ENCODE measurements at places on chromosomes 4 and X.
A peak's percentile ranks its signal among the peaks of the same experiment; 100 is the strongest.

DNA sequence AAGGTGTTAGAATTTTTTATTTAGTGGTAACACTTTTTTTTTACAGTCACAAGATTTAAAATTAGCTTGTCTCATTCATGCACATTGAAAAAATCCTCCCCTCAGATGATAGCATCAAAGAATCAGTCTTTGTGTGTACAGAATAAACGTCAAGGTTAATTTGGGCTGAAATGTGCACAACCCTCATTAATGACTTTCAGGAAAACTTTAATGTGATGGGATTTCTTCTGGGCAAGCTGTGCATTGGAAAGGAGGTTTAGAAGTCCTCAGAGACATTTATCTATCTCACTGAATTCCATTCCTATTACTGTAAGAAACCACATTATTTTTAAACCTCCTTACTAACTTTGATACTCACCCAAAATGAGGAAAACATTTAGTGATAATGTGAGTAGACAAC, 88.2 kb upstream of the TECRL start:
- DNase-seq: no peak

GRCh38 chr4:73252001-73252400, 6.6 kb downstream of the ANKRD17 start:
- no peak for DNase-seq

DNA sequence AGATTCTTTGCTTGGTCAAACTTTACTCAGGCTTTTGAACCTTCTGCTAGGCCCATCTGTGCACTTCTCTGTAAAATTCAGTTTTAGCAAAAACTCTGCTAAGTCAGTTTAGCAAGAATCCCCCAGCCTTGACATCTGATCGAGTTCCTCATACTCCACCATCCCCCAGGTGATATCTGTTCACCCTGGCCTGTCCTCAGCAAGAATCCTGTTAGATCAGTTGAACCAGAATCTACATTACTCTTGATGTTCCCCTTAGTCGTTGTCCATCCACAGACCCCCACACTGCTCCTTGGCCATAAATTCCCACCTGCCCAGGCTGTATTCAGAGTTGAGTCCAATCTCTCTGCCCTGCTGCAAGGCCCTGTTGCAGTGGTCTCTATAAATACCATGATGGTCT, 162.6 kb downstream of the ZNF674 start:
- DNase-seq: no peak

DNA sequence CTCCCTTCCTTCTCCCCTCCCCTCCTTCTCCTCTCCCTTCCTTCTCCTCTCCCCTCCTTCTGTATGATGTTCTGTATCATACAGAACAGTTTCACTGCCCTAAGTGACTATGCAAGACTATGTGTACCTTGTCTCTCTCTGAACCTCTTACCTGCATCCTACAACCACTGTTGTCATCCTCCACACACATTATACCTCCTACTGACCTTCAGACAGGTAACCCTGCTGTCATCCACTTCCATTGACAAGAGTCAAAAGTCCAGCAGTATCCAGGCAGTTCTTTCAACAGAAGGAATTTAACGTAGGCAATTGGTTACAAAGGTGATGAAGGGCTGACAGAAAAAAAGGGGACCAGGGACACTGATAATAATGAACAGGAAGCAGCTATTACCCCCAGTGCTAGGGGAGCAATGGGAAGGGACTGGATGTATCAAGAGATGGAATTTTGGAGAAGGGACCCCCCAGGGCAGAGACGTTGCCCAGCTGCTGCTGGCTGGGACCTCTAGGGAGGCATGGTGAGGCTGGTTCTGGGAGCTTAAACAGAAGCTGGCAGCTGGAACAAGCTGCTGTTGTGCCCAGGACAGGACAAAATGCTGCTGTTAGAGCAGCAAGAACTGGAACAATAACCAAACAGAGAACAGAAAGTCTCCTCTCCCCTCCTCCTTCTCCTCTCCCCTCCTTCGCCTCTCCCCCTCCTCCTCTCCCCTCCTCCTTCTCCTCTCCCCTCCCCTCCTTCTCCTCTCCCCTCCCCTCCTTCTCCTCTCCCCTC, 84.7 kb downstream of the DCTD start:
- DNase-seq: no peak

DNA sequence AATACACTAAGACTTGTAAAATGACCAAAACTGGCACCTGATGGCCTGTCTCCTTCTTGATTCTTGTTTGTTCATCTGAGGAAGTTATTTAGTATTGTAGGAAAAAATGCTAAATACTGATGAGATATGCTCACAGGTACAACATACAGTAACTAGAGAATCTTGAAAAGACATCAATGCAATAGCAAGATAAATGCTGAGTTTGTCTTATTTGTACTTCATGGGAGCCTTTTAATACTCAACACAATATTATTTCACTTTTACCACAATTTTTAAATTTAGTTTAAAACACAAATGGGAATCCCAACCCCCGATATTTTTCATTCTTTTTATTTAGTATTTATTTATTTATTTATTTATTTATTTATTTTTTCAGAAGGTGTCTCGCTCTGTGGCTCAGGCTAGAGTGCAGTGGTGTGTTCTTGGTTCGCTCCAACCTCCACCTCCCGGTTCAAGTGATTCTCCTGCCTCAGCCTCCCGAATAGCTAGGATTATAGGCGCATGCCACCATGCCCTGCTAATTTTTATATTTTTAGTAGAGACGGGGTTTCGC, 12.1 kb downstream of the HHIP start:
- DNase-seq: no peak

DNA sequence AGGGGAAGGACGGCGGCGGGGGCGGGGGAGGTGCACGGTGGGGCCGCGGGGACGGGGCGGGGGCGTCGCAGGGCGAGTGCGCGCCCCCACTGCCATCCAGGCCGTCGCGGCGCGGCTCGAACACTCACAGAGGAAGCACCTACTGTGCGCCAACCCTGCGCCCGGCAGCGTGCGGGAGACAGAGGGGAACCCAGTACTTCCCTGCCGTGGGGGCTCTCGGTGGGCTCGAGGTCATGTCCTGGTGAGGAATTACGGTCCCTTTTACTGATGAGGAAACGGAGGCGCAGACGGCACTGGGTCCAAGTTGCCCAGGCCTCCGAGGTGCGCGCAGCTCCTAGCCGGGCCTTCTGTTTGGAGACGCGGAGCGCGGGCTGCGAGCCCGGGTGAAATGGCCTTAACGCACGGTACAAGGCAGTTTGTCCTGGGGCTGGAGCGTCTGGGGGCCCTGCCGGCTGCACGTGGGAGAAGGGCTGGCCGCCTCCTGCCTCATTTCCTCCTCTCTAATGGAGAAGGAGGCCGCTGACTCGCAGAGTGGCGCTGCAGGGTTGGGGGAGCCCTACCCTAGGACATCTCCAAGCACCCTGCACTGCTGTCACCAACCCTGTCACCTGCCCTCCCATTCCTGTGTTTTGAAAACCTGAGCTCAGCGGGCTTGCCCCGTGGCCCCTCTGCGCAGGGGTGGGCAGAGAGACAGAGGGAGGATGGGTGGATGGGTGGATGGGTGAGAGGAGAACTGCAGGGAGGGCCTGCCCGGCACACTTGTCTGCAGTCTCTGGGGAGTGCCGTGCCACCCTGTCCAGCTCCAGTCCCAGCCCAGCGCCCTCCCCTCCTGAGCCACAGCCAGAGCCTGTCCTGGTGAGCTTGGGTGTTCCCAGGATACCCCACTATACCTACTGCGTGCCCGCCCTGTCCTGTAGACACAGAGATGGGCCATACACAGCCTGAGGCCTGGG, 106.0 kb downstream of the ADRA2C start:
- DNase-seq: no peak

- DNase-seq: peak; percentile 65
These were observed 3.8 kb upstream of the RADX start for GRCh38 chrX:106608016-106608415.

GRCh38 chr4:61521451-61521850, 321.3 kb downstream of the ADGRL3 start:
- DNase-seq: no peak

GRCh38 chr4:20761382-20761781, 61.1 kb downstream of the PACRGL start:
- no peak for DNase-seq

- peak; percentile 65 for DNase-seq
These were observed 113.0 kb downstream of the DTHD1 start for GRCh38 chr4:36394352-36394903.

GRCh38 chr4:111952688-111953087, 192.6 kb upstream of the FAM241A start:
- DNase-seq: no peak

GRCh38 chr4:36872679-36873078, 371.9 kb upstream of the NWD2 start:
- no peak for DNase-seq

- DNase-seq: no peak
These were observed 250.5 kb upstream of the PRKX start for GRCh38 chrX:3963980-3964379.

GRCh38 chrX:140664939-140665338, 44.6 kb upstream of the LINC00632 start:
- no peak for DNase-seq

- no peak for DNase-seq
These were observed 67.6 kb downstream of the TRIM2 start for GRCh38 chr4:153271820-153272219.

DNA sequence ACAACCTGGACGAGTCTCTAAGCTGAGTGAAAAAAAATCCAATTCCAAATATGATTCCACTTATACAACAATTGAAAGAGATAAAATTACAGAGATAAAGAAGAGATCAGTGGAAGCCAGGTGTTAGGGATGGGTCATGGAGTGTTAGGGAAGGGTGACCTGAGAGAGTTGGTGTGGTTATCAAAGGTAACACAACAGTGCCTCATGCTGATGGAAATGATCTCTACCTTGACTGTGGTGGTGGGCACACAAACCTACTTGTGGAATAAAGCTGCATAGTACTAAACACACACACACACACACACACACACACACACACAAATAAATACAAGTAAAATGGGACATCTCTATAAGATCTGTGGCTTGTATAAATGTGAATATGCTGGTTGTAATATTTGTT, 26.0 kb downstream of the BEND2 start:
- no peak for DNase-seq

GRCh38 chr4:82688091-82688795, 110.4 kb downstream of the SCD5 start:
- DNase-seq: no peak

GRCh38 chrX:17465201-17465600, 90.2 kb downstream of the NHS start:
- no peak for DNase-seq

DNA sequence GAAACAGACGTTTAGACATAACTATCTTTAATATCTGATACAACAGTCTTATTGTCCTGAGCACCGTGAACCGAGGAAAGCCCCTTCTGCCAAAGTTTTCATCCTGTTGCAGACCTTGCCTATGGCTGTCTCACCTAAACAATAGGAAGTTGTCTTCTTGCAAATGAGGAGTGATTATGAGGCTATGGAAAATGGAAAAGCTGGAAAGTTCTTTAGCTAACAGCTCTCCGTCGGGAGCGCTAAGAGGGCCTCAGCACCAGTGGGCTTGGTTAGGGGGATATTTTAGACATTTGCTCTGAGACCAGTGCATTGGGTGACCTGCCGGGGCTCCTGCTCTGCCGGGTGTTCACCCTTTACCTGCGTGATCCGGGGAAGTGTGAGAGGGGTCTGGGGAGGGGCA, 28.4 kb downstream of the TMEM131L start:
- DNase-seq: no peak

DNA sequence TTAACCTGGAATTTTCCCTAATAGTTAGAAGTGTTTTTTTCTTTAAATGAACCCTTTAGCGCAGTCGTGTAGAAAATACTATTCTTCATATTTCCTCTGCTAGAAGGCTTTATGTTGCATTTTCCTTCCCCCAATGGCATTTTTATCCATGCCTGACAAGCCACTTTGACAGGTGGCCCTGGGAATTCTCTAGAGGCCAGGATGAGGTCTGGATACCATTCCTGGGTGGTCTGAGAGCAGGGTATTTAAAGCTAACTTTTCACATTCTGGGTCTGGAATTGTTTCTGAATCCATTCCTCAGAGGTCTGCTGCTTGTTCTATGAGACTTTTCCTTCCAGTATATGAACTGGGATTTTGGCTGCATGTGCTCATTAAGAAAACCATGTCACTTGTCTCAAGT, 31.2 kb upstream of the PDGFRA start:
- no peak for DNase-seq

DNA sequence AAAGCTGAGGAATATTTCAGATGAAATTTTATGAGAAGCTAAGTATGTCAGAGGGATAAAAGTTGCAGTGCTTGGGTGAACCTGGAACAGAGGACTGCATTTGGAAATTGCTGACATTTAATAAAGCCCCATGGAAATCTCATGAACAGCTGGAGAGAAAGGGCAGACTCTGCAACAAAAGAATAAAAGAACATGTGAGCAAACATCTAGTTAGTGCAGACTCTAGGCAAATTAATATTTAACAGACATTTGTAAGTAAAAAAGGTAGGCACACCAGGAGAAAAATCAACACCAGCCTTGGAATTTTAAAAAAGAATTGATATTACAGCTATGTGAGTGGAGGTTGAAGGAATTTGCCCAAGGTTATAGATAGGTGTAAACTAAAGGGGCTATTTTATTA, 114.6 kb upstream of the PUDP start:
- no peak for DNase-seq

DNA sequence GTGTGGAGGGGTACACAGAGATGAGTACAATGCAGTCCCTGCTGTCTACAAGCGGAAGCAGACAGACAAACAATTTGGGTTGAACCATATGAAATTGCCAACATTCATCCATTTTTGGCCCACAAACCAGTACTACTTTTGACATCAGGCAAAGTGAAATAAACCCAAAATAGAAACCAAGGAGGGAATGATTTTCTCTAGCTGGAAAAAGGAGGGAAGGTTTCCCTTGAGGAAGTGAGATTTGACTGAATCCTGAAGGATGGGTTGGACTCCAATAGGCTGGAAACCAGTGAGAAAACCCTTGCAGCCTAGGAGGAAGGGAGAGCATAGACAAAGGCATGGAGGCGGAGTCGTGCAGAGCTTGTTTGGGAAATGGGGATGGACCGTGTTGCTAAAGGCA, 63.5 kb upstream of the PJA1 start:
- DNase-seq: no peak

DNA sequence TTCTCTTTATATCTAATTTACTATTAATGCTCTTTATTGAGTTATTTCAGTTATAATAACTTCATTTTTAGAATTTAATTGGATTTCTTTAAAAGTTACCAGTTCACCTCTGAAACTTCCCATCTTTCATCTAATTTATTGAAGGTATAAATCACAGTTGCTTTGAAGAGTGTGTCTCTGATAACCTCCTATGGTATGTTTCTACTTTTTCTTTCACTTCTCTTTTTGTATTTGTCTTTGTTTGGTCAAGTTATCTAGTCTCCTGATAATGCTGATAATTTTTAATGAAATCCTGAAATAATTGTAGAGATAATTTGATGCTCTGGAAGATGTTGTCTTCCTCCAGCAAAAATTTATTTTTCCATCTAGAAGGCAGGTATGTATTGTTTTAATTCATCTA, 141.6 kb upstream of the NPY2R start:
- no peak for DNase-seq

All from CD4-positive, alpha-beta T cell treated with Interleukin-12 subunit alpha and Interleukin-12 subunit beta, for 1 hour (primary cell).